ENCODE measurements at places on chromosomes 1 and 21.

DNA sequence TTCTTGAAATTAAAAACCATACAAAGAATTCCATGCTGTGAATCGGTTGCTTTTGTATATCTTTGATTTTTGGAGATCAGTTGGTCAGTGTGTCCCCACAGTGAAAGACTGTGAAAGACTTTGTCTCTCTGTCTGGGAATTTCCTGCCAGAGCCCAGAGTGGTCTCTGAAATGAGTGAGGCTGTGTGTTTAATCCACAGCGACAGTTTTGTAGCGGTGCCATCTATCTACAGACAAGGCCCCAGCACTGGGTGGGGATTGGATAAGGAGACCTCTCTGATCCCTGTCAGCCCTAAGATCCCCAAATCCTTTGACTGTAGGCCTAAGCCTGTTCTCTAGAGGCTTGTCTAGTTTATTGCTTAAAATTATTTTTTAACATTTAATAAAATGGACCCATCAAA is 10.3 kb downstream of the GPR25 start:
- no peak for DNase-seq

- no peak for DNase-seq
Measured at GRCh38 chr1:210536254-210536961, 207.7 kb downstream of the HHAT start.

- peak; percentile 58 for DNase-seq
Measured at GRCh38 chr1:108816049-108816893, 40.6 kb downstream of the AKNAD1 start.

- DNase-seq = peak; percentile 59
Measured at GRCh38 chr1:33152685-33153432, 29.0 kb downstream of the TRIM62 start.

- DNase-seq = no peak
Measured at GRCh38 chr21:46266946-46267345, 18.5 kb downstream of the MCM3AP start.

GRCh38 chr1:11738783-11739182 is 2.8 kb downstream of the AGTRAP start:
- no peak for DNase-seq

DNA sequence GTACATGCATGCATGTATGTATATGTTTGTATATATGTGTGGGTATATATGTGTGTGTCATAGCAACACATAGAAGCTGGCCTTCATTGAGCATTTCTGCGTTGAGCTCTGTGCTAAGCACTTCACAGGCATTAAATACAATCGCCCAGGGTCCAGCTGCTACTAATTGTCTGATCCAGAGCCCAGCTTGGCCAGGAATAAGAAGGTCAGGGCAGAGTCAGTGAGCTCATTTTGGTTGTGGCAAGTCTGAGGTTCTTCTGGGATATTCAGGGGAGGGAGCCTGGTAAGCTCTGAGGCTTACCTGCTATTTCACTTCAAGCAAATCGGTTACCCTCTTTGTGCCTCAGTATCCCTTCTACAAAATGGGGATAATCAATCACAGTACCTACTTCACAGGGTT is 59.6 kb downstream of the FOXO6 start:
- DNase-seq = no peak

GRCh38 chr1:199834711-199835110 is 192.8 kb upstream of the NR5A2 start:
- no peak for DNase-seq

DNA sequence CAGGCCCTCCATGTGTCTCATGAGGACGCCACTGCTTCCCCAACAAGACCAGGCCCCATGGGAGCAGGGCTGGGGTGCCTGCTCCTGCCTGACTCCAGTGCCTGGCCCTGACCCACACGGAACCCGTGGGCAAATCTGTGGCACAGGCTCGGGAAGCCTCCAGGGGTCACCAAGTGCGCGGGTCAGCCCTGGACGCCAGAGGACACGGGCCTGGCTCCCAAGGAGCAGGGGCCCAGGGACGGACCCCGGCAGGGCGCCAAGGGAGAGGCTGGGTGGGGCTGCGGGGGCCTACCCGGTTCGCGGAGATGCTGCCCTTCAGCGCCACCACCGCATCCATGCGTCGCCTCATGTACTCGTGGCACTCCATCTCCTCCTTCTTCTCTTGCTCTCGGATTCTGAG is 31.9 kb downstream of the CFAP74 start:
- DNase-seq = no peak

GRCh38 chr1:74197255-74197654 is 721 bp downstream of the LRRIQ3 start:
- no peak for DNase-seq

GRCh38 chr1:244849189-244849866 is 13.9 kb downstream of the COX20 start:
- DNase-seq = no peak

- no peak for DNase-seq
Measured at GRCh38 chr1:230568008-230568407, 74.3 kb upstream of the COG2 start.

- no peak for DNase-seq
Measured at GRCh38 chr1:238119861-238120260, 229.1 kb upstream of the ZP4 start.

DNA sequence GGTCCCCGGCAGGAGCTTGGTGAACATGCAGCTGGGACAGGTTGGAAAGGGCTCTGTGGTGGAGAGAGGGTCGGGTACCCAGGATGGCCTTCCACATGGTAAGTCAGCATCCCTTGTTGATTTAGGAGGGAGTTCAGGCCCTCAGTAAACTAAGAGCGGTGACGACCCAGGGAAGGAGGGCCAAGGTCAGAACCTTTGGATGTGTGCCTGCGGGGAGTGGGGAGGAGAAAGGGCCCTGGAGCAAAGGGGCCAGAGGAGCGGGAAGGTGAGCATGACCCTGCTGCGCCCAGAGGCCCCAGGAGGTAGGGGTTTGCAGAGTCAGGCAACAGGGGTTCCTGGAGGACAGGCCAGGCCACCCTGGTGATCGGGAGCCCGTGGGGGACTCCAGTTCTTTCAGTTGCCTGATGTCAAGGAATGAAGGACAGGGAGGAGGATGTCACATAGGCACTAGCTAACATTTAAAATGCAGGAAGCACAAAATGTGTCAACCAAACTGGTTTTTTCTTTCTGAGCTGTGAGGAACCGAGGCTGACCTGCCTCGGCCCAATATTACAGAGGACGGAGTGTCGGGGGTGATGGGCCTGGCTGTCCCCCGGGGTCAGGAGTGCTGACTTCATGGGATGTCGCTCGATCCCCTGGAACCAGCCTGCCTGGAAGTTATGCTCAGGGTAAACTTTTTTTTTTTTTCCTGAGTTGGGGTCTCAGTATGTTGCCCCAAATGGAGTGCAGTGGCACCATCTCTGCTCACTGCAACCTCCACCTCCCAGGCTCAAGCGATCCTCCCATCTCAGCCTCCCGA is 117.4 kb upstream of the SLC45A1 start:
- DNase-seq = no peak
